ENCODE measurements at places on chromosomes 7 and 10.
A peak's percentile ranks its signal among the peaks of the same experiment; 100 is the strongest.

DNA sequence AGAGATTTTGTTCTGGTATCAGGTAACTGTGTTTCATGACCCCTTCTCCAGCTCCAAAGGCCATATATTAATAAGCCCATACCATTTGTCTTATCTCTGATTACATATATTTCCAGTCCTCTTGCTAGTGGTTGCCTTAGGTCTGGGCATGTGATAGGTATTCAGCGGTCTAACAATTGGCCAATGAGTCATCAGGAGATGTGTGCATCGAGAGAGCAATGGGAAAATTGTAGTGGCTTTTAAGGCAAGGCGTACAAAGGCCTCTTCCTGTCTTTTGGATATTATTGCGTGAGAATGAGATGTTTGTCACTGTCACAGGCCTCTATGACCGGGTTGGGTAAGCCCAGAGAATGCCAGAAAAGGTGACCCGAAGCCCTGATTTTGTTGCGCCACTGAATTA lies 38.6 kb upstream of the SFRP5 start:
- no peak for DNase-seq

DNA sequence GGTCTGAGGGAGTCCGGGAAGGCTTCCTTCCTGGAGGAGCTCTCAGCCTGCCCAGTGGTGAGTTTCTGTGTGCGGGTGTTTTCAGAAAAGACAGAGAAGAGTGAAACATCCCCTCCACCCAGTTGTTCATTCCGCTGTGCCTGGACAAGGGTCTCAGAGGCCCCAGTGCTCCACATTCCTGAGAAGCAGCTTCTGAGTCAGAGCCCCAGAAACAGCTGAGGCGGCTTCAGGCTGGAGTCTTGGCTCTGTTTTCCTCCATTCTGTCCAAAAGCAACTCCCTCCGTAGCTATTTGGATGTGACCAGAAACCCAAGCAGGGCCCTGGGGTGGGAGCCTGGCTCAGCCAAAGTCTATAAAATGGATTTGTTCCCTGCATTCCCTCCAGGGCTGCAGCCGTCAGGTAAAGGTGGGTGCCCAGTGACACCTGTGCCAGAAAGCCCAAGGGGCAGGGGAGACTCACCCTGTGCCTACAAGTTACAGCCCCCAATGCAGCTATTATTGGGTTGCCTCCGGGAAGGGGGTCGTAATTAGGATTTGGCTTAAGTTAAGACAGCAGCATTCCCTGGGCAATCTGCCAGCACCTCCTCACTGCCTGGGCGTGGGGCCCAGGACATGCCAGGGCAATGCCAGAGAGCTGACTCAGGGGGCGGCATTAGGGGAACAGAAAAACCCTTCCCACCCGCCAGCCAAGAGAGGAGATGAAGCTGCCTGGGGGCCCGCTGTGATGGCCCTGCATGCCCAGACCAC lies 13.1 kb upstream of the CAMK2G start:
- peak; percentile 59 for DNase-seq

GRCh38 chr10:3749600-3749999 lies 35.4 kb downstream of the KLF6 start:
- DNase-seq, result no peak

- DNase-seq, result no peak
These were observed 5.0 kb downstream of the NRF1 start for GRCh38 chr7:129616530-129616929.

DNA sequence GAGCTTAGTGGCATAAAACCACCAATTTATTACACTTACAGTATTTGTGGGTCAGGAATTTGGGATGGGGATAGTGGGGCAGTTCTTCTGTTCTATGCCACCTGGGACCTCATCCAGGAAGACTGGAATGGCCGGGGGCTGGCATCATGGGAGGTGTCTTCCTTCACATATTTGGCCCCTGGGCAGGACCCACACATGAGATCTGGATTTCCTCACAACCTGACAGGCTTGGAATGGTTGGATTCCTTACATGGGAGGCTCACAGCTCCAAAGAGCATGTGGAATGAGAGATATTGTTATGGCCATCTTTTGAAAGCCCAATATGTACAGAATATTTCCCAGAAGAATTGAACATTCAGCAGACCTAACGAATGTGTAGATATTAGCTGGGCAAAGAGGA lies 21.9 kb downstream of the LSMEM1 start:
- DNase-seq, result no peak

- no peak for DNase-seq
These were observed 1.3 kb downstream of the GUSB start for GRCh38 chr7:65980478-65981250.

DNA sequence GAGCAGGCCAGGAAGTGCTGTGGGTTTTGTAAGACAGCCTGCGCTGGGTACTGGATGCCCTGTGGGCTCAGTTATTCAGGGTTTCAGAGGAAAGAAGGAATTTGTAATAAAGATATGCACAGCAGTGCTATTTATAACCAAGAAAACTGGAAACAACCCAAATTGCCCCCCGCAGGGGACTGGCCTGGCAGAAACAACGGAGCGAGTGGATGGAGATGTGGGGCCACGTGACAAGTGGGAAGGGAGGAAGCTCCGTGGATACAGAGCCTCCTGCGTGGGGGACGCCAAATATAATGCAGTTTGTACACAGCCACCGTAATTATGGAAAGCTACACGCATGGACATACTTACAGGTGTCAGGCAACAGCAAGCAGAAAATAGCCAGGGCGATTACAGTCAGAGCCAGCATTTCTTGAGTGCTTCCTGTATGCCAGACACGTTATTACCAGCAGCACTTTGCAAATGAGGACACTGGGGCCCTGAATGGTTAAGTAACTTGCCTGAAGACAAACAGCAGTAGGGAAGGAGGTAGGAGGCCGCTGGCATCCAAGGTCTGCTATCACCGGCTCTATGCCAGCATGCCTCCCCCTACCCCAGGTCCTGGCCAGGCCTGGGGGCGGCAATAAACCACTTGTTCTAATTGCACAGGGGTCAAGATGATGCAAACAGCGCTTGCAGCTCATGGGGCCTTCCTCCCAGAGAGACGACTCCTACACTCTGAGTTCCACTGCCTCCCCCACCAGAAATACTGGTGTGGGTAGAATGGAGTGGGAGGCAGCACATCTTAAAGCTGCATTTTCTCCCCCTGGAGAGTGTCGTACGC lies 8.7 kb upstream of the CAMK2B start:
- no peak for DNase-seq

- peak; percentile 48 for DNase-seq
These were observed 54.9 kb downstream of the SEM1 start for GRCh38 chr7:96654630-96655188.

DNA sequence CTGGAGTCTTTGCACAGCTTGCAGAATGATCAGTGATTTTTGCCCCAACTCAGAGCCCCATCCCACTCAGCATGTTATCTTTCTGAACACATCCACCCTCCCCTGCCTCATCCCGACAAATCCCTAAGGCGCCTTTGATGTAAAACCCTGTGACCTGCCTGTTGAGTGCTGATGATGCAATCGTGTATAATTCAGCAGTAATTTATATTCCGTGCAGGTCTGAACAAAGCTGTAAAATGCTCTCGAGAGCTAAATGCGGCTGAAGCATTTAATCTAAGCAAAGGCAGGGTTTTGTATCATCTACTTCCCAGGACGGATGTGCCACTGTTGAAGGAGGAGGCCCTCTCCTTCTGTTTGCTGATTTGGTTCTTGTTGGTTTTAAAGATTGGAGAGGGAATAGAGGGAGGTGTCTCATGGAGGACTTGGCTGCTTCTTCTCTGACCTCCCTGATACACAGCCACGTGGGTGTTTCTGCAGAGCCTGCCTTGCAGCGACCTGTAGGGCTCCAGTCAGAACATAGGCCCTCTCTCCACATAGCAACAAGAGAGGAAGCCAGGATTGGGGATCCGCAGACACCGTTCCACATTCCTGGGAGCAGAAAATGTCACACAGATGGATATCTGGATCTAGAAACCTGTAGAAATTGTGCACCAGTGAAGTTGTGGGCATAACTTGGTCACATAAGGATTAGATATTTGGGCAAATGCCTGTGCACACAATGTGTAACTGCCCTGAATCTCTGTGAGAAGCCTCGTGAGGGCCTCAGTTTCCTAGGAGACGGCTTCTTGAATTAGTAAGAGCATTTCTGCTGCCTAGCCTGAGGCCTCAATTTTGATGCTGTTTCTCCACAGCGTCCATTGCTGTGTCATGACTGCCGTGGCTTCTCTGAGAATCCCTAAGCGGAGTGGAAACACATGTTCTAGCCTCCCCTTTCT lies 90.2 kb upstream of the AGK start:
- no peak for DNase-seq

GRCh38 chr10:121613456-121613855 lies 15.2 kb upstream of the FGFR2 start:
- DNase-seq, result no peak
